ENCODE measurements at places on chromosomes 6 and 20. TPM values are rescaled to one million over a fixed set of nuclear protein-coding genes. Genes with fewer than 3 reads are reported as not detected.
A peak's percentile ranks its signal among the peaks of the same experiment; 100 is the strongest.

The ANKRD66 gene
- not detected for total RNA-seq

DNA sequence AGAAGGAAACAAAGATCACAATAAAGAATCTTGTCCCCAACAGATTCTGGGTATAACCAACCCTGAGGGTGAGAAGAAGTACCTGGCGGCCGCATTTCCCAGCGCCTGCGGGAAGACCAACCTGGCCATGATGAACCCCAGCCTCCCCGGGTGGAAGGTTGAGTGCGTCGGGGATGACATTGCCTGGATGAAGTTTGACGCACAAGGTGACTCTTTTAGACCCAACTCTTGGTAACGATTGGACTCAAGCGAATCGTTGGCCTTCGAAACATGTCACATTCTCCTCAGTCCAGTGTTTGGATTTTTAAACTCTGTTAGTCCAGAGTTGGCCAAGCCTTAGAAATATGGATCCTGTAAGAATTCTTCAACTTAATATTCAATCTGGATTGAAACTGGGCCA lies 2.6 kb downstream of the PCK1 start:
- no peak for DNase-seq

DNA sequence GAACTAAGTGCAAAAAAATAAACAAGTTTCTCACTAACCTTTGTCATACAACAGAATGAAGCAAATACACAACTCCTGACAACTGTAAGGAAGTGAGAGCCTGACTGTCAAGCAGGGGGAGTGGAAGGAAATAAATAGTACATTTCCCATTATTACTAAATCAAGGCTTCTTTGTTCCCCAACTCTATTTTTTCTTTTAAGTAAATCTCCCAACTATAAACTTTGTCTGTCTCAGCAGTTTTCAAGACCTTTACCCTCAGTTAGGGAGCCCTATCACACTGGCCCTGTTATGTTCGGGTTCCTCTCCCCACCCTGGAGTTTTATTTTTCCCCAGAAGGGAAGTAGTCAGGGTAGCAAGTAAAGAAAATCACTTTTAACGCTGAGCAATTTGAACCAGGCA lies 24.1 kb upstream of the IPCEF1 start:
- DNase-seq, result no peak

The SCRT2 gene
- not detected for total RNA-seq

DNA sequence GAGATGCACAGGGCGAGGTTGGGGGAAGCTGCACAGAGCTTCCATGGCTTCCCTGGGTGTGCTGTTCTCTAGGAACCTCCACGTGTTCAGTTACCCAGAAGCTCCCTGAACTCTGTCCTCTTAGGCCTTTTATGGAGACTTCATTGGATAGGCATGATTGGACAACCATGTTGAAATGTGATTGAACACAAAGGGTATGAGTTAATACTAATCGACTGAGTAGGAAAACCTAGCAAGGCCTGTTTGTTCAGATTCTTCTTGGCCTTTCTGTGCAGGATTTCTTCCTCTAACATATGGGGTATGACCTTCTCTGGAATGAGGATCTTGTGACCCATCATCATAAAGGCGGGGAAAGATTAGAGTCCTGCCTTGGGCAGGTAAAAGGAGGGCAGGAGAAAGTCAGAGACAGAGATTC lies 70.7 kb upstream of the SMIM29 start:
- DNase-seq, result no peak

- DNase-seq, result no peak
Measured at GRCh38 chr6:11428371-11428770, 109.2 kb upstream of the TMEM170B start.

- peak; percentile 39 for DNase-seq
Measured at GRCh38 chr6:30325150-30325872, 1.4 kb upstream of the TRIM39 start.

The RAB22A gene
- total RNA-seq, result 26.5 TPM

DNA sequence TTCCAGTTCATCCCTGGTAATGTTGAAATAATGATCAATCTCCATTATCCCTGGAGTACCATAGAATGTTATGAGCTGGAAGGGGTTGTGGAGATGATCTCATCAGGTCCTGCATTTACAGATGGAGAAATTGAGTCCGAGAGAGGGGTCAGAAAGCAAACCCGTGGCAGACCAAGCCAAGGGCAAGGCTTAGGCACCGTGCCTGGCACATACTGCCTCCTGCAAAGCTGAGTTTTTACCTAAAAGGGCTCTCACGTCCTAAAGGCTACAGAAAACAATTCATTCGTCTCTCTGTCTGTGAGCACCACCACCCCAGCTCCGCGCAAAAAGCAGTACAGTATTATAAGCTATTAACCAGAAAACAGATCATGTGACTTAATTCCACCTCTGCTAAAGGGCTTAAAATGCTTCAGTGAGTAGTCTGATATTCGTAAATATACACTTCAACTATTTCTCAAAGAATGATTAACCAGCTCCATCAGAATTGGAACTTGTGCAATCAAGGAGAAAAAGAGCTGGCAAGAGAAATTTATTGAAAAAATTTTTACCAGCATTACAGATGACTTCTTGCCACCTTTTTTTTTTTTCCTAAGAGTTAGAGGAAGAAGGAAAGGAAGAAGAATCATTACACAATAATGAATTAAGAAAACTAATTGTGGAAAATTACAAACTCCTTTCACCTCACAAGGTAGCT lies 3.4 kb upstream of the PARD6B start:
- no peak for DNase-seq

DNA sequence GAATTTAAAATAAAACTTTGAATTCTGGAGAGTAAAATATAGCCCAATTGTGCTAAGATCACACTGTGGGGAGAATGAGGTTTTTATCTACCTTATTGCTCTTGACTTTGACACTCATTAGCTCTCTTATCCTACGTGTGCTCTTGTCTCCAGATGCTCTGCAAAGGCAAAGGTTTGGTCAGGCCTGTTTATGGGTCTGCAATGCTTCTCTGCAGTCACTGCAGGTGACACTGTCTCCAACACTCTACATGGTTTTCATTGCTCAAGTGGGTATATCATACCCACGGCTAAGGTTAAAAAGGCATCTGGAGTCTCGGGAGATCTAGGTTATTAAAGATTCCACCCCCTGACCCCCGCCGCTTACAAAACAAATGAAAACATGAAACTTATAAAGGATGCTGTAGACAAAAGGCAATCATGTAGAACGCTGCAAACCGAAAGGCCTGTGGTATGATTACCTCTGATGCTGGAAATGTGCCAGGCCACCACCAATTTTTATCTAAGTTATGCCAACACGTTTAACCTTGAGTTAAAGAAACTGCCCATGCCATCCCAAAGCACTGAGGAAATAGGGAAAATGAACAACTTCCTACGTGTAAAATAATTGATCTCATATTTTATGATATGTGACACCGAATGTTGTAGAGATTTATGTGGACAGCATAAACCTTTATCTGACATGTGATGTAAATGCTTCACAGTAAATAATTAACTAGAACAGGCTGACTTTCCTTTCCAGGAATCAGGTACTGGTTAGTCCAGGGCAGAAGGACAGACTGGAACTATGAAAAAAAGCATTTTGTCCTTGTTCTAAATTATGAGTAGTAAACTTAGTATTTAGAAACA lies 238.2 kb upstream of the NOX3 start:
- no peak for DNase-seq

- DNase-seq, result no peak
Measured at GRCh38 chr20:5678777-5679176, 71.4 kb upstream of the SHLD1 start.

The CRNKL1 gene
- 17.3 TPM for total RNA-seq

The IL20RA gene
- 1.2 TPM for total RNA-seq

The NOX3 gene
- total RNA-seq, result not detected

The LSM2 gene
- 40.1 TPM for total RNA-seq

The PERP gene
- total RNA-seq, result 21.1 TPM

GRCh38 chr6:155125906-155126305 lies 130.8 kb downstream of the TIAM2 start:
- no peak for DNase-seq

- no peak for DNase-seq
Measured at GRCh38 chr6:66930559-66931290, 1223.7 kb upstream of the EYS start.

DNA sequence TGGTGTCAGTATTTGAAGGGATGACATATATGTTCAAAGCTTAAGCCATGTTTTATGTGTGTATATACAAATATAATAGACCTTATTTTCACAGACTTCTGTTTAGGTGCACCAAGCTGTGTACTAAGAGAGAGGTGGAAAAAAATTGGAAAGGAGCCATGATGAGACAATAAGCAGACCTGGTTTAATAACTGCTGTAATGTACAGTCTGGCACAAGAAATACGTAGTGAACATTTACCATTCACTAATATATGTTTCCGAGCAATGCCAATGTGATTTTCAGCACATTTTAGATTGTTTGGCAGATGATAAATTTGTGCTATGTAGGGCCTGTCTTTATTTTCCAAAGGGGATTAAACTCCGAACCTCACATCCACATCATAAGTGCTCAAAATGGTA lies 116.3 kb downstream of the KHDC1L start:
- no peak for DNase-seq

GRCh38 chr6:101845172-101845571 lies 451.7 kb downstream of the GRIK2 start:
- DNase-seq, result no peak

The COL21A1 gene
- total RNA-seq, result 52.6 TPM

DNA sequence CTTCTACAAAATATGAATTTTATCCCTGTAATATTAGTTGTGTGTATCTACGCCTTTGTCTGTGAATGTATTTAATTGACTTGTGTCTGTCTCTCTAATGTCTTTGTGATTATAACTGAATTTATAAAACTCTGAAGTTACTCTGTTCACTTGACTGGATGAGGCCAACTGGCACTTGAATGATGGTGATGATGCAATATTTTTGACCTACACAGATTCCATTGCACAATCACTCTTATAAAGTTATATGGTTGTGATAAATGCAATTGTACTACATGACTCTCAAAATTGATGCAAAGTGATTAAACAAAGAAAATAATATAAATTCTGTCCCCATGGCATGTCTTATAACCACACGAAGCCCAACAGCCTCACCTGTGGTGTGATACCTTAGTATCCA lies 287.3 kb upstream of the PLN start:
- no peak for DNase-seq

DNA sequence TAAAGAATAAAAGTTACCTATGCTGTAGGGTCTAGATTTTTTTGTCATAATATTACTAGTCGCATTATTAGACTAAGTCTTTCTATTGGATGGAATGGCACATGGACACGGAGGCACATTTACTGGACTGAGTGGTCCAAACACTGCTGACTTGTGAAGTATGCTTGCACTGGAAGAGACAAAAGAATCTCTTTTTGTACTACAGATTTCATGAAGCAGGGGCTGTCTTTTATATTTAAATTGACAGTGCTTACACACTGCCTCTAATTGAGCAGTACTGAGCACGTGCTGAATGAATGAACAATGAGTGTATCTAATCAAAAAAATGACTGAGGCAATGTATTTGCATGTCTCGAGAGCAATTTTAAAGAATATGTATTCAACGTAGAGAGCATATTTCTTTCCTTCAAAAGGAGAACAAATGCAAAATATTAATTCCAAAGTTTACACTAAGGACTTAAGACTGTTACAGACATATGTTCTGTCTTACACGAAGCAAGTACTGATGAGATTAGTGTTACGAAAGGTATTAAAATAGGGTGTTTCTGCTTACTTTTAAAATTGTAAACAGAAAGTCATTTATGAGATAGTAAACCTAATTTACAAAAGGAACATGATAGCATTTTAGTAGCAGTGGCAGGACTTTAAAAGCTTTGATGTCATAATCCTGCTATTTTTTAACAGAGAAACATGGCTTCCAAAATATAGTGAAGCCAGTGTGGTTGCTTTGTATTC lies 8.3 kb downstream of the ELOVL2 start:
- DNase-seq, result no peak

The MATN4 gene
- total RNA-seq, result not detected

The TNFRSF21 gene
- 7.3 TPM for total RNA-seq

DNA sequence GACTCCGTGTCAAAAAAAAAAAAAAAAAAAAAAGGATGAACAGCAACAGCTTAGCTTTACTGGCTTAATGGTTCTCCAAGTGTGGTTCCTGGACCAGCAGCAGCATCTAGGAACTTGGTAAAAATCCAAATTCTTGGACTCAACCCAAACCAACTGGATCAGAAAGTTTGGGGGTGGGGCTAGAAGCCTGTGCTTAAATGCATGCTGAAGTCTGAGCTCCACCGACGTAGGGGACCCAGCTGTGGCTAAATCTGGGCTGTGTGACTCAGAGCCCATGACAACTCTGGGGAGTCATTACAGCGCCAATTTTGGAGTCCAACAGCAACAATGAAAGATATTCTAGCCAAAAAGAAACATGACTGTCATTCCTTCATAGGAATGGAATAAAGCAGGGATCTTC lies 13.6 kb upstream of the CHD6 start:
- peak; percentile 80 for DNase-seq

GRCh38 chr6:142183351-142183750 lies 36.3 kb downstream of the VTA1 start:
- DNase-seq, result no peak
